ENCODE measurements at places on chromosomes 7 and 10. TPM values are rescaled to one million over a fixed set of nuclear protein-coding genes. Genes with fewer than 3 reads are reported as not detected.

- H3K27me3 ChIP-seq, result no peaks in the 10 kb centered on the region
- H3K27ac ChIP-seq, result no peak overlapping the region
- no peaks in the 10 kb centered on the region for H3K4me1 ChIP-seq
- no peaks in the 10 kb centered on the region for H3K36me3 ChIP-seq
- no peak overlapping the region for H3K4me3 ChIP-seq
Measured at GRCh38 chr7:127287133-127287532, 34.4 kb upstream of the GRM8 start.

DNA sequence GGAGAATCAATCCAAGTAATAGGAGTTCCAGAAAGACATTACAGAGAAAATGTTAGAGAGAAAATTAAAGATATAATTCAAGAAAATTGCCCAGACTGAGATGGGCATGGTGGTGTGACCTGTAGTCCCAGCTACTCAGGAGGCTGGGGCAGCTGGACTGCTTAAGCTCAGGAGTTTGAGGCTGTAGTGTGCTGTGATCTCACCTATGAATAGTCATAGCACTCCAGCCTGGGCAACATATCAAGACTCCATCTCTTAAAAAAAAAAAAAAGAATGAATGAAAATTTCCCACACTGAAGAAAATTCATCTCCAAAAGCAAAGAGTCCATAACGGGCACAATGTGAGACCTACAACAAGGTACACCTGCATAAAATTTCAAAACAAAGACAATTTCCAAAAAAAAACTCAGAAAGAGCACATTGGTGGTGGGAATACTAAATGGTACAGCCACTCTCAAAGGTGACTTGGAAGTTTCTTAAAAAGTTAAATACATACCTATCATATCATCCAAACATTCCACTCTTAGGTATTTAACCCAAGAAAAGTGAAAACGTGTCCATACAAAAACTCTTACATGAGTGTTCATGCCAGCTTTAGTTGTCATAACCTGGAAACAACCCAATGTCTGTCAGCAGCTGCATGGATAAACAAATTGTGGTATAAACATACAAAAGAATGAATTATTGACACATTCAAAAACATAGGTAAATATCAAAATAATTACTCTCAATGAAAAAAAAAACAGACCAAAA is 6.9 kb upstream of the RGS10 start:
- H3K4me1 ChIP-seq, result no peaks in the 10 kb centered on the region
- no peaks in the 10 kb centered on the region for H3K36me3 ChIP-seq
- peaks cover 2% of the 10 kb centered on the region for H3K27me3 ChIP-seq
- H3K4me3 ChIP-seq, result no peak overlapping the region
- no peak overlapping the region for H3K27ac ChIP-seq

DNA sequence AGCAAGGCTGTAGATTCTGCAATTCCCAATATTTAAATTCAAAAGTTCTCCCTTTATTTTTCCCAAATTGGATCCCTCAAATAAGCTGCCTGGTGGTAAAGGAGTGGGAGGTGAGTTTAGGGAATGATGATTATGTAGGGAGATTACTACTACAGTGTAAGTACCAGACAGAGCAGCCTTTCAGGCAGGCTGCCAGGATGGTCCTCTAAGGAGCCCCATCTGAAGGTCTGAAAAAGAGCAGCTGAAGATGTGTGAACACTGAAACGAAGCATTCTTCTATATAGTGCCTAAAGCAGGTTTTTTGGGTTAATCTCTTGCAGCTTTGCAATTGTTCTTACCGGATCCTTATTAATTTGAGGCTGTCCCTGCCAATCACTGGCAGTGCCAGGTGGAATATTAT is 84.7 kb downstream of the CREB5 start:
- H3K4me3 ChIP-seq, result no peak overlapping the region
- H3K4me1 ChIP-seq, result no peaks in the 10 kb centered on the region

DNA sequence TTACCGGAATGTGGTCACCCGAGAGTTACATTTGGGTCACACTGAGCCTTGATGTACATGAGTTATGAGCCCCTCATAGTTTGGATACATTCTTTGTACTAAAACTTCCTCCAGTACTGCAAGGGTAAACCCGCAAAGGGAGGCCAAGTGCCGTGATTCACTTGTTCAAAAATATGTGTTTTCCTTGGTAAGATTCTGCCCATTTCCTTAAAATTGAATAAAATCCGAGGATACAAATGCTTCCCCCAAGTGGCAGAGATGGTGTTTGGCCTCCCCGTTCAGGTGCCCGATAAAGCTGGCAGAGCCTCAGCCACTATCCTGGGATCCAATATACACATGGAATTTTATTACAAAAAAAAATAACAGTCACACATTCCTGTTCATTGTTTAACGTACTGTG is 268.3 kb downstream of the DIP2C start:
- no peak overlapping the region for H3K27ac ChIP-seq
- H3K4me1 ChIP-seq, result peaks cover 33% of the 10 kb centered on the region
- H3K4me3 ChIP-seq, result no peak overlapping the region
- H3K36me3 ChIP-seq, result peaks cover 21% of the 10 kb centered on the region
- DNase-seq, result no peak
- no peaks in the 10 kb centered on the region for H3K27me3 ChIP-seq

DNA sequence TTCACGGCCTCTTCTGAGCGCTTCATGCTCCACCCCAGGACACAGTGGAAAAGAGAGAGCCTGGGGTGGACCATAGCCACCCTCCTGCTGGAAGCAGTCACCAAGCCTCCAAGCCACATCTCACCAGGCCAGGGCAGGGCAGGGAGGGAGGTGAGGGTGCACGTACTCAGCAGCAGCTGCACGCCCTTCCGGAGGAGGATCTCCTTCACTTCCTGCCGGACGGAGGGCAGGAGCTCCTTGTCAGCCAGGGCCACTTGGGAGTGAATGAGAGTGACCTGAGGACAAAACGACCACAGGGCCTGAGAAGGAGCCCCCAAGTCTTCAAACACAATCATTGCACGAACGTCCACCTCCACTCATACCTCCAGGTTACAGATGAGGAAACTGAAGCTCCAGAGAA is 15.0 kb downstream of the AIFM2 start:
- no peak for DNase-seq
- no peak overlapping the region for H3K27ac ChIP-seq
- H3K4me3 ChIP-seq, result no peak overlapping the region
- no peaks in the 10 kb centered on the region for H3K27me3 ChIP-seq

DNA sequence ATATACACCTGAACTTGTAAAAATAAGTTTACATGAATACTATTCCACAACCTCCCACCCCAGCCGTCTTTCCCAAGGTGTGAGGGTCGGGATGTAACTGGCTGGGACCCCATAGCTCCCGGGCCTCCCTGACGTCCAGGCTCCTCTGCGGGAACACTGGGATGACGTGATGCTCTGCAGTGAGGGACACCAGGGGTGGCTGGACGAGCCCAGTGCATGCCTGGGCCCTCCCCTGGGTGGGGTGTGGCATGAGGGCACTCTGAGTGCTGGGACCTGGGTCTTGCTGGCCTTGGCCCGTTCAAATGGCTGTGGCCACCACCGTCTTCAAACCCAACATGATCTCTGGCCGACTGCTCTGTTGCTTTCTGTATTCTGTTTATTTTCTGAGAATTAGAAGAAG is 182.4 kb downstream of the DNAJB6 start:
- no peak overlapping the region for H3K27ac ChIP-seq
- no peak overlapping the region for H3K4me3 ChIP-seq
- H3K27me3 ChIP-seq, result peaks cover 17% of the 10 kb centered on the region
- H3K4me1 ChIP-seq, result peaks cover 4% of the 10 kb centered on the region
- no peak for DNase-seq
- no peaks in the 10 kb centered on the region for H3K36me3 ChIP-seq

- no peaks in the 10 kb centered on the region for H3K27me3 ChIP-seq
- no peak overlapping the region for H3K27ac ChIP-seq
- H3K4me1 ChIP-seq, result peaks cover 3% of the 10 kb centered on the region
- no peak overlapping the region for H3K4me3 ChIP-seq
- no peaks in the 10 kb centered on the region for H3K36me3 ChIP-seq
- no peak for DNase-seq
Measured at GRCh38 chr7:76371396-76371795, 12.6 kb upstream of the YWHAG start.

- no peak overlapping the region for H3K4me3 ChIP-seq
- no peaks in the 10 kb centered on the region for H3K36me3 ChIP-seq
- no peak overlapping the region for H3K27ac ChIP-seq
- H3K4me1 ChIP-seq, result peaks cover 70% of the 10 kb centered on the region
Measured at GRCh38 chr10:35397953-35398352, 61.6 kb downstream of the CCNY start.

DNA sequence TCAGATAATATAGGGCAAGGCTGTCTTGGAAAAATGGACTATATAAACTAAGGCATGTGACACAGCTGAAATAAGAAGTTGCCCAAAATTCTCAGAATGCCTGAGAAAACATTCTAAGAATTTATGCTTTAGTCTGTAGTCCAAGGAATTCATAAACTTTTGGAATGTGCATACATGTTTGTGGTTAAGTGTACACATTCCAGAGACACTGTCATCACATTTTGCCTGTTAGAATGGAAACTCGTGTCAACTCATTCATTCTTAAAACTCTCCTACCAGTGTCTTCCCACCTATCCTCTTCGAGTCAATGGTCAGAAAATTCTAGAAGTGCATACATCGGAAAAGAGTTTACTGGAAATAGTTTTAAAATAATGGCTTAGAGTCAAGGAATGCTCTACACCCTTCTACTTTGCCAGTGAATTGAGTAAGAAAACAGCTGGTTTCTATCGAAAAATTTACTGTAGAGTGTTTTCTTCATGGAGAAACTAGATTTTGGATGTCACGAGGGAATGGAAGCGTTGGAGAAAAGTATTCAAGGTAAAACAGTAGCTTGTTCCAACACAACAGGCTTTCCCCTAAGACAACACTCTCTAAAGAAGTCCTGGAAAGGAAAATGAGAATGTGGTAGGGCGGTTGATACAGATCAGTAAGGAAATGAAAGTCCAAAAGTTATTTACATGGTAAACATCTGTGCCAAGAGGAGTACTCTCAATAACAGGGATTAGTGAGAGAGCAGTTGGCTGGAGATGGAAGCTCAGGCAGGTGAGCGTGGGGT is 1177.6 kb upstream of the C7orf33 start:
- H3K36me3 ChIP-seq, result no peaks in the 10 kb centered on the region
- no peaks in the 10 kb centered on the region for H3K27me3 ChIP-seq

DNA sequence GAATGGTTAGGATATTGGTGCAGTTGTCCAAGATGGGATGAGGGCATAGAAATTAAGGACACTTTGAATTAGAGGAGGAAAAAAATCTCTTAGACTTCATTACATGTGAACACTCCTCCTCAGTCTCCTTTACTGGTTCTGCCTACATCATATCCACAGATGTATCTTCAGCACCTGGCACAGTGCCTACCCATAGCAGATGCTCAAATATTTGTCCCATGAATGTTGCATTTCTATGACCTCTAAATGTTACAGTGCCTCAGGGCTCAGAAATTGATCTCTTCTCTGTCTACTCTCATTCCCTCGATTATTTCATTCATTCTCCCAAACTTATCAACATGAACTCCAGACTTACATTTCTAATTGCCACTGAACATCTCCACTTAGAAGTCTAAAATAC is 17.1 kb downstream of the CNNM1 start:
- no peak overlapping the region for H3K27ac ChIP-seq
- no peaks in the 10 kb centered on the region for H3K4me1 ChIP-seq
- DNase-seq, result peak; percentile 26
- H3K36me3 ChIP-seq, result no peaks in the 10 kb centered on the region

- DNase-seq, result no peak
- peaks cover 9% of the 10 kb centered on the region for H3K4me1 ChIP-seq
- H3K4me3 ChIP-seq, result no peak overlapping the region
- peaks cover 27% of the 10 kb centered on the region for H3K27me3 ChIP-seq
- no peak overlapping the region for H3K27ac ChIP-seq
Measured at GRCh38 chr7:32762925-32763293, 128.7 kb downstream of the KBTBD2 start.

DNA sequence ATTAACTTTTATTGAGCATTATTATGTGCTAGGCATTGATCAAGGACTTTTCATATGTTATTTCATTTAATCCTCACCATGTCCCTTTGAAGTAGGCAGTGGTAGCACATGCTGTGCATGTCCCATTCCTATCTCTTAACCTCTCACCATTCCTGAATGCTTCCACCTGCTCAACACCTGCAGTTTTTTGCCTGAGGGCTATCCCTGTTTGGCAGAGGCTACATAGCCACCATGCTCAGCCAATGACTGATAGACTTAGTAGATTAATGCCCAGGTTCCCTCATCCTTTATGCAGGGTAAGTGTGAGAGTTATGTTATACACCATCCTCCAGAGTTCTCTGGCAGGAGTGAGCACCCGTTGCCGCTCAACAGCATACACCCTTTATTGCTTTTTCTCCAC is 387.8 kb downstream of the BBS9 start:
- DNase-seq, result no peak
- no peak overlapping the region for H3K27ac ChIP-seq
- H3K27me3 ChIP-seq, result no peaks in the 10 kb centered on the region
- H3K36me3 ChIP-seq, result no peaks in the 10 kb centered on the region
- no peak overlapping the region for H3K4me3 ChIP-seq

GRCh38 chr7:102167254-102167653 is 119.4 kb upstream of the SH2B2 start:
- no peaks in the 10 kb centered on the region for H3K27me3 ChIP-seq
- H3K27ac ChIP-seq, result no peak overlapping the region
- no peak overlapping the region for H3K4me3 ChIP-seq
- peaks cover 15% of the 10 kb centered on the region for H3K36me3 ChIP-seq
- H3K4me1 ChIP-seq, result peaks cover 11% of the 10 kb centered on the region

Gene SPDYE11
- total RNA-seq, result 0.04 TPM

Gene ATG9B
- total RNA-seq, result 0.22 TPM

Gene CHAT
- total RNA-seq, result not detected

Gene TCF7L2
- total RNA-seq, result 14.9 TPM

Gene AEBP1
- 74.0 TPM for total RNA-seq
